ENCODE measurements at places on chromosomes 7 and 10. TPM values are rescaled to one million over a fixed set of nuclear protein-coding genes. Genes with fewer than 3 reads are reported as not detected.

SAMD9L gene
- total RNA-seq = 4.1 TPM

MEIG1 gene
- not detected for total RNA-seq

GRCh38 chr7:103576641-103577040 is 130.6 kb upstream of the SLC26A5 start:
- no peak for DNase-seq

DNA sequence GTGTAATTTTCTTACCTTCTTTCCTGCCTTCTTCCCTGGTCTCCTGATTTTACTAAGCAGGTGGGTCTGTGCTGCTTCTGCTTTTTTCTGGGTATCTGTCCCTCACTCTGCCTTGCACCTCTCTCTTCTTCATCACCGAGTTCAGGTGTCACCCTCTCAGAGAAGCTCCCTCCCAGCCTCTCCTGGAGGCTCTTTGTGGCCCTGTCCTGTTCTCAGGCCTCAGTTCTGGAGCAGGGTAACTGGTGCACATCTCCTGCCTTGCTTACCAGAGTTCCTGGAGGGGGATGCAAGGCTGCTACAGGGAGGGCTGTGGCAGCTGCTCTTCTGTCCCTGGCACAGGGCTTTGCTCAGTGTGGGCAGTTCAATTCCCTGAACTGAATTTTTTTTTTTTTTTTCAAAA is 66.1 kb downstream of the RBM33 start:
- DNase-seq = no peak

- no peak for DNase-seq
Measured at GRCh38 chr10:63313066-63313717, 152.6 kb downstream of the JMJD1C start.

NKX1-2 gene
- total RNA-seq = not detected

PRPS1L1 gene
- total RNA-seq = not detected

ICA1 gene
- 39.4 TPM for total RNA-seq

DNA sequence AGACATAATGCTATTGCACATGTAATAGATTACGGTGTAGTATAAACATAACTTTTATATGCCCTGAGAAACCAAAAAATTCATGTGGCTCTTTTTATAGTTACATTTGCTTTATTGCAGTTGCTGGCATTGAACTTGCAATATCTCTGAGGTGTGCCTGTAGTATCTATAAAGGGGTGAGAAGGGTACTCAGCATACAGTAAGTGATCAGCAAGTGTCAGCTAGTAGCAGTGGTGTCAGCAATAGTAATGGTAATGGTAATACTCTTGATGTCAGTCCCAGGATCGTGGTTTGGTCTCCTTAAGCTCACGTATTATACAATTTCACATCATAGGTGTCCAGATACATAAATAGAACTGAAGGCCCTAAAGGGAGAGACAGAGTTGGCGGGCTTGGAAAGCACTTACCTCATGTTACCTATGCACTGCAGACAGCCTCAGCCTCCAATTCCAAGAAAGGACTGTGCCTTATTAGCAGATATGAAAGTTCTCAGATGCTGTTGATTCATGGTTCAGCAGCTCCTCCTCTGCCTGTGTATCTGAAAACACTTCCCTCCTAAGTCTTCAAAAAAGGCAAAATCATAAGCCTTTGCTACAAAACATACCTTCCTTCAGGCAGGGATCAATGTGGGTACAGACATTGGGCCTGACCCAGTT is 6.6 kb upstream of the GIMAP7 start:
- DNase-seq = no peak

DNA sequence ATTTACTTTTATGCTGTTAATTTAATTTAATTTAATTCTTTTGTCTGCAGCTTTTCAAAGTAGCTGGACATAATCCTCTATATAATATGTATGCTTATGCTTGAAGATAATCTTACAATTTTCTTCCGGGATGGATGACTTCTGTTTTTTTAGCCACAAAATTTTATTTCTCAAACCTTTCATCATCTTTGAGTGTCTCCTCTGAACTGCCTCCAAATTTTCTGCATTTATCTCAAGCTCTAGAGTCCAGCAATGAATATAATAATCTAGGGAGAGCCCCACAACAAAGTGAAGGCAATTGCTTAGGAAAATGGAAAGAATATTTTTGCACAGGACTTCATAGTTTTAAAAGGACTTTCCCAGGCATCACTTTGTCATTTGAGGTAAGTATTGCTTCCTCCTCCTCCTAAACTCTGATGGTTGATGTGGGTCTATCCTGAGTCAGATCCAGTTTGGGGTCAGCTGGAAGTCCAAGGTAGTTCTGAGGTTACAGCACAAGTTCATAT is 53.7 kb upstream of the FAM3C start:
- DNase-seq = no peak

AGR2 gene
- not detected for total RNA-seq

DDC gene
- not detected for total RNA-seq

DNA sequence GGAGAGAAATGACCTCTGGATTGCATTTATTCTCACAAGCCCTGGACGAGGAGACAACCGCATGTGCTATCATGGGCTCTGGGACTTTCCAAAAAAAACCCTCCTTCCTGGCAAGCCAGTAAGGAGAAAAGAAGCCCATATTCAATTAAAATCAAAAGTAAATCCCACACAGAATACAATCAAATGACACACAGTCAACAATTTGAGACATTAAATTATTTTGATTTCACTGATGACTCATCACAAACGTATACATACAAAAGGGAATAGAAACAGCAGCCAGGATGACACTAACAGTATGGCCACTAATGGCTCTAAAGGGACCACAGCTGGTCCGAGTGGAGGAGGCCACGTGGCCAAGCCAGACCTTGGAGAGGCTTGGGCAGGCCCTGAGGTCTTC is 24.9 kb downstream of the LRRC20 start:
- DNase-seq = no peak

DNA sequence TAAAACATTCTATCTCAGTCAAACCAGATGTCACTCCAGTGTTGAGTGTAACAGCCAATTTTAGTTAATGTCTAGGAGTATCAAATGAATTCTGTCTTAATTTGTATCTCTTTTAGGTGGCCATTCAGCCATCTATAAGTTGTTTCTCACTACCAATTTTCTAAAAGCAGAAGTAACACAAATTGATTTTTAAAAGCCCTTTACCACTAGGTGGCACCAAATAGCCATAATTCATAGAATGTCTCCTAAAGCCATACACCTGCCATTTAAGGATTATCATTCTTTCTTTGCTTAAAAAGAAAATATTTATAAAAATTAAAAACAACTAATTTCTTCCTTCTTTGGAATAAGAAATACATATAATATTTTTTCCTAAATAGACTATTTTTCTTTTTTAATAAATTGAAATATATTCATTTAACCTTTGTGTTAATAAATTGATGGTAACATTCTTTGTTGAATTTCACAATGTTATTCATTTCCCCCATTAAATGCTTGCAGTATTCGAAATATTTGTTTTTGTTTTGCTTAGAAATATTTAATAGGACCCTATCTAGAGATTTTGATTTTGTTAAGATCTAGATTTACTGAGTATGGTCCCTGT is 107.8 kb upstream of the PPP1R3A start:
- DNase-seq = no peak

- no peak for DNase-seq
Measured at GRCh38 chr10:125836746-125837145, 13.4 kb downstream of the BCCIP start.

MYO1G gene
- 2.2 TPM for total RNA-seq

ECHS1 gene
- 89.8 TPM for total RNA-seq

GHRHR gene
- total RNA-seq = not detected

- DNase-seq = no peak
Measured at GRCh38 chr10:124717911-124718741, 26.1 kb downstream of the FAM53B start.

DNA sequence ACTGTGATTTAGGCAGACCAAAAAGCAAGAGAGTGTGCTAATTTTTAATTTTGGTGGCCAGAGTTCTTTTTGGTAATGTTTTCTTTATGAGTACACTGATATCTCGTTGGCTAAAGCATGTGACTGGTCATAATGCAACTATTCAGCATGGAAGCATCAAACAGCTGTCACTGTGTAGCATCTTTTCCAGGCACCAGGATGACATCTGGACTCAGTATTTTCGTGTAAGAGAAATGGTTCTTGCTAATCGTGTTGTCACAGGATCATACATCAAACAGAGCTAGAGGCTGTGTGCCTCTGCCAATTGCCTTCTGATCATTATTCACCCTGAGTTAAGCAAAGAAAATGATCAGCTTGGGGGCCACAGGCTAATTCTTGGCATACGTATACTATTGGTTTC is 118.9 kb downstream of the SND1 start:
- DNase-seq = no peak

OR9A2 gene
- total RNA-seq = not detected

TEX47 gene
- total RNA-seq = not detected

WDFY4 gene
- total RNA-seq = 0.70 TPM

FAM25G gene
- total RNA-seq = not detected

AOAH gene
- total RNA-seq = 7.2 TPM

DNA sequence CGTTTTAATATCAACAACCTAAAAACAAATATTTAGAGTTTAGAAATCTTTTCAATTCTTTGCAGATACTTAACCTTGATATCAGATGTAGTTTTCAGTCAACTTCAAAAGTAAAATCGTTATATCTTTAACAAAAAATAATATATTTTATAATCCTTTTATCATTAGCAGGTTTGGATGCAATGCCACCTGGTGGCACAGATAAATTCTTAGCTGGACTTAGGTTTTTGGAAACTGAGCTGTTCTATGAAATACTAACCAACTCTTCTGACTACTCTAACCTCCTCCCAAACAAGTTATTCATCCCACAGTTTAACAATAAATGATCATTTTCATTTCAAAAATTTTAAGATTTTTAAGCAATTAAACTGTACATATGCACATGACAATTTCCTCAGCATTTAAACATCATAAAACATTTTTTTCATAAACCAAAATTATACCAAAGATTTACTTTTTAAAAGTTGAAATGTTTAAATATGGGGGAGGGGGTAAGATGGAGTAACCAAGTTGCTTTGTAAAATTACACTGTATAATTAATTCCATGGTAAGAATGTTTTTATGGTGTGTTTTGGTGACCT is 56.9 kb downstream of the HIBADH start:
- no peak for DNase-seq

GRCh38 chr7:74224511-74224832 is 14.7 kb downstream of the LAT2 start:
- DNase-seq = no peak

CYP3A7 gene
- total RNA-seq = 0.82 TPM

GRCh38 chr7:30448461-30449189 is 30.0 kb downstream of the NOD1 start:
- DNase-seq = no peak

- no peak for DNase-seq
Measured at GRCh38 chr10:70145166-70145665, 1.3 kb downstream of the TYSND1 start.

- DNase-seq = no peak
Measured at GRCh38 chr10:52514481-52514880, 200.4 kb downstream of the DKK1 start.

GSAP gene
- 6.4 TPM for total RNA-seq

NUTM2D gene
- 4.8 TPM for total RNA-seq

TCAF2 gene
- 0.19 TPM for total RNA-seq

Data from right atrium auricular region (tissue), 2 donors.